Stimulated activated CD8-positive, alpha-beta memory T cell treated with anti-CD3 and anti-CD28 coated beads, Interleukin-2, amount 100 ng/mL, for 1 hour (primary cell): ENCODE measurements at places on chromosomes 12 and 14.

DNA sequence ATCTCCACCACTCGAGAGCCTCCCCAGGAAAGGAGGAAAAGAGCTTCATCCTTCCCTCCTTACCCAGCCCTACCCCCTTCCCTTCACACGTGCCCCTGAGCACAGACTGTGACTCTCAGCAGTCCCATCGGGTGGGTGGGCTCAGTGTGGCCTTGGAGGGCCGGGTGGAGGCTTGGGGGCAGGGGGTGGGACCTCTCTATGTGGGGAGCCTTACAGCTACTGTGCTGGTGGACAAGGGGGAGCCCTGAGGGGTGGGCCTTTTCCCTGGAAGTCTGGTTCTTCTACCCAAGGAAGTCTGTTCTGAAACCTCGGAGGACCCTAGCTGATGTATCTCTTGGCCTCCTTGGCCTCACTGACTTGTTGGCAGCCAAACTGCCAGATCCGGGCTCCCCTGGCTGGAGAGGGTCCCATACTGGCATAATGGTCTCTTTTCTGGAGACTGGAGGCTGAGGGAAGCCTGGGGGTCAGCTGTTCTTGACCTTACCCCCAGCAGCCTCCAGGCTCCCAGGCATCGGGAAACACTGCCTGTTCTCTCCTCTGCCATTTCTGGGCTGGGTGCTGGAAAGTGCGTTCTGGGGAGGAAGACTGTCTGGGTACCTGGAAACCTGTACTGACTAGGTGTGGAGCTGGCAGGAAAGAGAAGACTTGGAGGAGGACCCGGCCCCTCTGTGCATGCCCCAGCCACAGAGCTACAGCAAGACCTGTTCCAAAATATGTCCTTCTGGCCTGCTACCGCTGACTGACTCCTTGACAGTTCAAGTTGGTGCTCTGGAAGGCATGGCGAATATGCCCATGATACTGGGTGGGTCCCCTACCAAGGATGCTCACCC, 7.6 kb downstream of the VASH1 start:
- no peak for DNase-seq

- DNase-seq, result no peak
Observed at GRCh38 chr14:37792124-37792523, 196.7 kb downstream of the TTC6 start.

DNA sequence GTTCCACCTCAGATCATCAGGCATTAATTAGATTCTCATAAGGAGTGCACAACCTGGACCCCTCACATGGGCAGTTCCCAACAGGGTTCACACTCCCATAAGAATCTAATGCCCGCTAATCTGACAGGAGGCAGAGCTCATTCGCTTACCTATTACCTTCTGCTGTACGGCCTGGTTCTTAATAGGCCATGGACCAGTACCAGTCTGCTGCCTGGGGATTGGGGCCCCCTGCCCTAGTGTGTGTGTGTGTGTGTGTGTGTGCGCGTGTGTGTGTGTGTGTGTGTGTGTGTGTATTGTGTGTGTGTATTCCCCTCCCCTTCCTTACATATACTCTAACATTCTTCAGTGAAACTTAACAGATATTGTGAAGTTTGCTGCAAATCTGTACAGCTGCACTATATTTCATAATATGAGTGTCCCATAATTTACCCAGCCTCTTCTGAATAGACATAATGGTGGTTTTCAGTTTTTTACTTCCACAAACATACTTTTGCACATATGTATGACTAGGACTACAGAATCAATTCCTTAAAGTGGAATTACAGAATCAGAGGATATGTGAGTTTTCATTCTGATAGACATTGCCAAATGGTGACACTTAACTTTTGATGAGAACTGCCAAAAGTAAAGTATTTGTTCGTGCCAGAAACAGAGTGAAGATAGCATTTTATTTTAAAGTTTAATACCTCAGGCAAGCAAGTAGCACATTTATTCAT, 205.2 kb upstream of the EEA1 start:
- DNase-seq, result no peak

DNA sequence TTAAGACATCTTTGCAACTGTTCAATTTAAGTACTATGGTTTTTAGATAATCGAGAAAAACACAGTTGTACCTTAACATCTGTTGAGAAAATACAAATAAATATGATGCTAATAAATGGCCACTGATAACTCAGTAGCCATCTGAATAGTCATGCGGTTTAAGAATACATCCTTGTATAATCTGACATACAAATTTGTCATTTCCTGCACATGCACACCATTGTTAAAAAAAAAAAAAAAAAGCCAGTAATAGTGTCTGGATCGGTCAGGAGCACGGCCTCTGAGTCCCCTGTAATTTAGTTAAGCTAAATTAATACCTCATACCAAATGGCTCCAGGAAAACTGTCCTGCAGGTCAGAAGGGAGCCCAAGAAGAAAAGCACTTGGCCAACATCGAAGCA, 16.8 kb downstream of the RFC5 start:
- DNase-seq, result no peak

DNA sequence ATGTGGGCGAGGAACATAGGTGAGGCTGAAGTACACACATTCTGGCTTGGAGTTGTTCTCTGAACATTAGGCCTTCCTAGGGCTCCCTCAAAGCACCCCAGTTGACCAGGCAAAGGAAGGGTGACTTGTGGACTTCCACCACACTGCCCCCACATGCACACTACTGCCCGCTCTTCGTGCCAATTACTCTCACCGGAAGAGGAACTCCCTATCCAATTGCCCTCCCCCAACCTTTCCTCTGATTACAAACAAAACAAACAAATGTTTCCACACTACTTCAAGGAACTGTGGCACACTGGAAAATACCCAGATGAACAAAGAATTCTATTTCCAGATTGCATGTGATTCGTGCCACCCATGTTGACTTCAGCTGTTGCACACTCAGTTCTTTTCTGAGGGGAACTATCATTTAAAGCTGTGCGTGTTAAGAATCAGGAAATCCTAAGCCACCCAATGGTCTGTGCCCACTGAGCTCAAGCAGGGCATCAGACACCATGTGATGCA, 139.3 kb downstream of the SSPN start:
- no peak for DNase-seq
